Stimulated activated CD8-positive, alpha-beta memory T cell treated with anti-CD3 and anti-CD28 coated beads, Interleukin-4, amount 100 ng/mL, for 4 hours (primary cell): ENCODE measurements at places on chromosomes 3 and 15.

DNA sequence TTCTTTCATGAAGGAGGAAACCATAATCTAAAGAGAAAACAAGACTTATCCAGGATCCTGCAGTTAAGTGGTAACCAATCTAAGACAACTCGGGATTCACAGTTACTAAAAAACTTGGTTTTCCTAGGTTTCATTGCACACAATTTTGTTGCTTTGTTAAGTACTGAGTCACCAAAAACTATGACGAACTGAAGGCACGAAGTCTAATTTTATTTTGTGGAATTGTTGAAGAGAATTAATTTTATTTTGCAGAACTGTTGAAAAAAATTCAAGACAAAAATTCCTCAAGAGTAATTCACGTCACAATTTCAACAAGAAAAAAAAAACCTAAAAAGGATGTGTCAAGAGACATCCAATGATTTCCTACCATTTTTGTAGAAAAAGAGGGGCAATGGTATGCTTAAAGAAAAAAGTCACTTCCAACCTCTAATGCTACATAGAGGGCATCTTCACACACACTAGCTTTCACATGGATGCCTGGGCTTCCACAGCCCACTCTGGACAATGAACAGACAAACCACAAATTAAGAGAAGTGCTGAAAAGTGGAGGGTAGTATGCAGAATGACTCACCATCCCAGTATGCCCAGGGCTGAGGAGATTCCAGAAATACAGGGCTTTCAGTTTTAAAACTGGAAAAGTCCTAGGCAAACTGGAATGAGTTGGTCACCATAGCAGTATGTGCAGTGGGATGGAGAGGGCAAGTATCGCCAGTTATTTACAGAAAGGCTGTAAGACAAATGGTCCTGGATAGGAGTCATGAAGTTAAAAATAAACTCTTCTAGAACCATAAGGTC is 29.2 kb downstream of the PLOD2 start:
- no peak for DNase-seq

GRCh38 chr15:68584756-68585573 is 6.2 kb downstream of the CORO2B start:
- no peak for DNase-seq

DNA sequence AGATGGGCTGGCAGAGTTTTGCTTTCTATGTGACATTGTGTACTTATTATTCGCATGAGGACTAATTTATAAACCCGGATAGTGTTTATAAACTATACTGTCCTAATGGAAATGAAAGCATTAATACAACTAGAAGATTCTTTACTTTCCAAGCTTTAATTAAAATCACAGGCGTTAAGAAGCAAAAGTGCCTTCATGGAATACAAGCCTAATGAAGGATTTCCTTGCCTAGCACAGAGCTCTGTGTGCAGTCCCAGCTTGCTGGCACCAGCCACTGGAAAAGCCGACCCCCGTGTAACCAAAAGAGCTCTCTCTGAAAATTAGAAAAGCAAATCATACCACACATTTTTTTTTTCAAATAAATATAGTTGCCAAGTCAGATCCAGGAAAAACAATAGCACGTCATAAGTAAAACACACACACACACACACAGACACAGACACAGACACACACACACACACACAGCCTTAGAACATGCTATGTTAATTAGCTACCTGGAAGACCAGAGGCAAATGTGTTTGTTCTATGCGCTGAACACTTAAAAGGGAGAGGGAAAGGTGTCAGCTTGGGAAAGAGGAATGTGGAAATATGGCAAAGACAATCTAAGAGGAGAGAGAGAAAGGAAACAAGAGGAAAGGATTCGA is 1084.2 kb downstream of the TUSC7 start:
- DNase-seq = no peak

GRCh38 chr15:36172955-36173354 is 406.5 kb upstream of the CDIN1 start:
- no peak for DNase-seq

DNA sequence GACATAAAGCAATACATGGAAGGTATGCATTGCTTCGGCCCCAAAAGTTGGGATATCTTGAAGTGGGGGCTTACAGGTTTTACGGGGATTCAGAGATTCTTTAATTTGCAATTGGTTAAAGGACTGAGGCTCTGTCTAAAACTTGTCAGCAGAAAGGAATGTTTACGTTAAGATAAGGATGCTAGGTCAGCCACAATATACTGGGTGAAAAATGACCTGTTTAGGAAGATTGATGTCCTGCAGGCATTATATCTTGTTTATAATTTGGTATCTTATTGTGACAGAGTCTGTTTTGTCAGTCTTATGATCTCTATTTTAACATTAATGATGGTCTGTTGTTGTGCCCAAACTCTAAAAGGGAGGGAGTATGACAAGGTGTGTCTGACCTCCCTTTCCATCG is 15.3 kb upstream of the CCNDBP1 start:
- DNase-seq = no peak

DNA sequence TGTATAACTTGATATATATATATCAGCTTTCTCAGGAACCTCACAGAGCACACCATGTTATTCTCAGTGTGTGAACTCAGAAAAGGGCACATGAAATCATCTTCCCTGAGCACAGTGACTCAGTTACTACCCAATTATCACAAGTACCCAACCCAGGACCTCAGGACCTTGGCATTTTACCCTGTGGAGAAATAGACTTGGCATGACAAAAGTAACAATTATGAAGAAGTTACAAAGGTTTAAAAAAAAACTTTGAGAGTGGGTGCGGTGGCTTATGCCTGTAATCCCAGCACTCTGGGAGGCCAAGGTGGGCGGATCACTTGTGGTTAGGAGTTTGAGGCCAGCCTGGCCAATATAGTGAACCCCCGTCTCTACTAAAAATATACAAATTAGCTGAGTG is 52.4 kb downstream of the ONECUT1 start:
- no peak for DNase-seq

DNA sequence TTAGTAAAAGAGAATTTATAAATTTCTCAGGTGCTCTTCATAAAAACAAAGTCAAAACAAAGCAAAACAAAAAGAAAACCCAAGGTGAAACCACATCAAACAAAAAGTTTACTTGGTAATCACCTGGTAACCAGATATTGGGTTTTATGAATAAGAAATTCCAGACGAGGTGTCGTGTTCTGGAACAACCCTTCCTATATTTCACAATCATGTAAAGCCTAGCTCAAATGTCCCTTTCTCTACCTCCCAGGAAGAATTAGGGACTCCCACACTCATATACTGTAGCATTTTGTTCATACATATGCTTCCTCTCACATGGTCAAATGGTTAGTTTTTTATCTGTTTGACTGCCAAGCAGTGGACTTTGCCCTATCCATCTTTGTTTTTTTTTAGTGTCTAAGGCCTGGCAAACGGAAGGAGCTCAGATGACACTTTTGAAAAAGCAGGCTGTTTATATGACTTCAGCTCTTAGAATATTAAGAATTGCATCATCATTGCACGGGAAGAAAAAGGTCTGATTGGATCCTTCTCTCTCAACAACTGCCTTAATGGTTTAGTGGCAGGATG is 326.7 kb upstream of the TBL1XR1 start:
- DNase-seq = no peak

GRCh38 chr3:13513051-13513912 is 33.2 kb downstream of the HDAC11 start:
- no peak for DNase-seq

GRCh38 chr3:138222942-138223287 is 35.8 kb downstream of the ARMC8 start:
- no peak for DNase-seq

DNA sequence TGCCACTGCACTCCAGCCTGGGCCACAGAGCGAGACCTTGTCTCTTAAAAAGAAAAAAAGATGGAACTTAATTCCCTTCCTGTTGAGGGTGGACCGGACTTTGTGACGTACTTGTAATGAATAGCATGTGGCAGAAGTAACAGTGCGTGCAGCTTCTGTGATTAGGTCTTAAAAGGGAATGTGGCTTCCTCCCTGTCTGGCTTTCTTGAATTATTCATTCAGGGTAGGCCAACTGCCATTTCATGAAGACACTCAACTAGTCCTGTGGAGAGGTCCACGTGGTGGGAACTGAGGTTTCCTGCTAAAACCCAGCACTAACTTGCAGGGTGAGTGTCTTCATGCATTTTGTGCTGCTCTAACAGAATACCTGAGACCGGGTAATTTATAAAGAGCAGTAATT is 98.9 kb upstream of the PIAS1 start:
- no peak for DNase-seq

GRCh38 chr3:106675451-106675850 is 701.8 kb upstream of the CCDC54 start:
- DNase-seq = no peak

DNA sequence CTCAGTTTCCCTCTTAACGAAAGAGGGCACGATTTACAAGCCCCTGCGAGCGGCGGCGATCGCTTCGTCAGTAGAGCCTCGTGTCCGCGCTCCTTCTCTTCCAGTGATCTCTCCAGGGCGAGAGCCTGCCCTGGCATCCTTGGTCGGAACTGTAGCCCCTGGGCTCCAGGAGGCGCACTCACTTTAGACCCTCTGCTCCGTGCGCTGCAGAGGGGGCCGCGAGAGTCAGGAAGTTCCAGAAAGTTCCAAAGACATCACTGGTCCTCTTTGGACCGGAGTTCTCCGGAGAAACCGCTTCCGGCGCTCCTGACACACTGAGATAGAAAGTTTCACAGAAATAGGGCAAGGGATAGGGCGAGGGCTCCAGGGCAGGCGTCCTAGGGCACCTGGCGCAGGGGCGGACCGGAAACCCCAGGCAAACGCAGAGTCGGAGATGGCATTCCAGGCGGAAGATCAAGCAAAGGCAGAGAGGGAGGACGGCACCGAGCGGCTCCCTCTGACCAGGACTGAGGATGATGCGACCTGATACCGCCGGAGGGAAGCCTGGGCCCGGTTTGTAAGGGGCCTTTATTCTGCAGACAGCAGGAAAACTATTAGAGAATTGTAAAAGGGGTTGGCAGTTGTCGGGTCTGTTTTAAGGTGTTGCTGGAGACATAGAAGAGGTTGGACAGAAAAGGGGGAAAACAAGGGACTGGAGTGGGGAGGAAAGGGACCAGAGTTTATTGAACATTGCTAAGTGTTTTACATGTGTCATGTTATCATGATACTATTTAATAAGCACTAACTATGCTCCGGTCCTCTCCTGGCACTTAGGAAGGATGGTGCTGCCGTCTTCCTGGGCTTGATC is 1.3 kb upstream of the CPEB1 start:
- no peak for DNase-seq

DNA sequence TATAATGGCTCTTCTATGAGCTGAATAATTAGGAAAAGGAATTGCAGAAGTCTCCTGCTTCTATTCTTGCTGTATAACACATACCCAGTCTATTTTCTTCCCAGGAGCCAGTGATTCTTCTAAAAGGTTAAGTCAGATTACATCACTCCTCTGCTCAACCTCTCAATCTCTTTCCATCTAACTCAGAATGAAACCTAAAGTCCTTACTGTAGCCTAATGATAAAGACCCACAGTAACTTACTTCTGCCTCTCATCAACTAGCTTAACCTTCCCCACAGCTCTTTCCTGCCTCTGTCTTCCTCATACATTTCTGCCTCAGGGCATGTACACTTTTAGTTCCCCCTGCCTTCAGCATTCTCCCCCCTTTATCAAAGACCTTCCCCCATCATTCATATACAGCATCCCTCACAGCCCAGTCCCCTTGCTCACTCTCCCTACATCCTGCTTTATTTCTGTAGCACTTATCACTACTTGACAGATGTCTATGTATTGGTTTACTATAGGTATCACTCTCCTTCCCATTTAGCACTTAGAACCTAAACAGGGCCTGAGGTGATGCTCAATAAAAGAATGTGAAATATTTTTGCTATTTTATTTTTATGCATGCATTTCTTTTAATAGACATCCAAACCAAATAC is 28.5 kb upstream of the CMTM6 start:
- no peak for DNase-seq

DNA sequence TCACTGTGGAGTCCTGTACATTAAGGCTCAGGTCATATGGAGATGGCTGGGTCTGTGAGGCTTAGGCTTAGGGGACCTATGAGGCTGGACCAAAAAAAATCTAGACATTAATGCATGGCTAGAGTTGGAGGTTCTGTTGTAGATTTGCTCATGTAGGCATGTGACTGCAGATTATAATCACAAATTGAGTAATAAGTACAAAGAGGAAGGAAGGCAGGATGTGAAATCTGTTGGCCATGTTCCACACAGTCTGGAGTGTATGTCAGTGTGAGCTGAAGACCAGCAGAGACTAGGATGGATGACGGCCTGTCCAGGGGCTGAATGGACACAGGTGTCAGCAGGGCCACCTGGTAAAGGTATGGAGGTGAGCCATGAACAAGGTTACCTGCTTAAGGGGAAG is at the start of gene ST3GAL6:
TSS of gene ST3GAL6 (plus strand) at position 265 of the 400 bp plus-strand sequence. CDS start 5,101 bp downstream, outside the sequence.
- DNase-seq = no peak

- no peak for DNase-seq
Measured at GRCh38 chr15:78457101-78457500, 19.1 kb downstream of the IREB2 start.

DNA sequence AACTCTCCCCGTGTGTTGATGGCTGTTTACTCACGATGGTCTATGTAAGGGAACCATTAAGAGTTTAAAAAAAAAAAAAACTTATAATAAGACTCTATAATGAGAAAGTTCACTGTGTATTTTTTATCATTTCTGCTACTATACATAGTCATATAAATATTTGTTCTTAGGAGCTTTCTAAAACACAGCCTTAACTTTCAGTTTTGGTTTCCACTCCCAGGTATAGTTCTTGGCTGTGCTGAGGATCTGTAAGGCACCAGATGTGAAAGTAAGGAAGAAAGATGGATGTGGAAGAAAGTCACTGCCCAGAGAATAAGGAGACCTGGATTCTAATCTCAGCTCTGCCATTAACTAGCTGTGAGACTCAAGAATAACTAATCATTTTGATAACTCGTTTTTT is 101.9 kb upstream of the THBS1 start:
- no peak for DNase-seq

GRCh38 chr3:121998030-121998580 is 23.9 kb downstream of the ILDR1 start:
- no peak for DNase-seq

- no peak for DNase-seq
Measured at GRCh38 chr15:93859176-93859575, 372.2 kb upstream of the MCTP2 start.

DNA sequence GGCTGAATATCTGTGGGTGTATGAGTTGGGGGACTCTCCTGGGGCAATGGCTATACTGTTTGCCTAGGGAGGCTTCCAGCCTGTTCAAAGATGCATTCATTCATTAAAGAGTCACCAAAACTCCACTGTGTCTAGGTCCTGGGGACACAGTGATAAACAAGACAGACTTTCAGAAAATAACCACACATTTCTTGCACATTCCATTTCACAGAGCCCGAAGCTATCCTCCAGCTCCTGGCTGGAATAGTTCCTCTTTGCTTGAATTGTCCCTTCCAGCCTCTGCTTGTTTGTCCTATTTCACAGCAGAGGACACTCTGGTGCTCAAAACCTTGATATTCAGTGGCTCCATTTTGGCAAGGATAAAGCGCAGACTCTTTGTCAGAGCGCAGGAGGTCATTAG is 61.7 kb upstream of the ITGA11 start:
- DNase-seq = no peak

GRCh38 chr3:26624209-26624765 is 1.7 kb downstream of the LRRC3B start:
- DNase-seq = no peak

DNA sequence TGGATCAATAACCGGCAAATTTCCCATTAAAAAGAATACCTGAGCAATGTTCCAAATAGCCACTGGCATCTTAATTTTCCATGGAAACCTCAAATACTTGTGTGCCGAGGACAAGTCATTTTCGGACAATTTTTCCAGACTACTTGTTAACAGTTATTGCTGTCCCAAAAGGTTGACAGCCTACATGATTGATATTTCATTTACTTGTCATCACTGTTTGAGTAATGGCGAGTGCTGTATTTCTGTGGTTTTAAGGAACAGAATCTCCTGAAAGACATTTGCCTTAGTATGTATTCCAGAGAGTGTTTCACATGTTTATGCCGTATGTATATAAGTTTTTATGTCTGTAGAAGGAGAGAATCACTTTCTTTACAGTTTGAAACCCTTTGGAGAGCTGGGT is 36.7 kb downstream of the MAP2K5 start:
- no peak for DNase-seq
